ENCODE measurements at places on chromosomes 2 and 18.

DNA sequence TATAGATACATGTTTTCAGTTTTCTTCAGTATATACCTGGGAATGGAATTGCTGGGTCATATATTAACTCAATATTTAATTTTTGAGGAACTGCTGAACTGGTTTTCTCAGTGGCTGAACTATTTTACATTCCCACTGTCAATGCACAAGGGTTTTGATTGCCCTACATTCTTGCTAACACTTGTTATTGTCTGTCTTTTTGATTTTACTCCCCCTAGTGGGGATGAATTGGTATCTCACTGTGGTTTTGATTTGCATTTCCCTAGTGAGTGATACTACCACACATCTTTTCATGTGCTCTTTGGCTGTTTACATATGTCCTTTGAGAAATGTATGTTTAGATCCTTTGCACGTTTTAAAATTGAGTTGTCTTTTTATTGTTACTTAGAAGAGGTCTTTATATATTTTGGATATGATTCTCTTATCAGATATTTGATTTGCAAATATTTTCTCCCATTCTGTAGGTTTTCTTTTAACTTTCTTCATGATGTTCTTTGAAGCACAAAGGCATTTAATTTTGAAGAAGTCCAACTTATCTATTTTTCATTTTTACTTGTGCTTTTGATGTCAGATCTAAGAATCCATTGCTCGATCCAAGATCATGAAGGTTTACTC lies 36.2 kb downstream of the ASB1 start:
- no peak for DNase-seq

GRCh38 chr2:57515366-57515765 lies 531.2 kb upstream of the VRK2 start:
- DNase-seq: no peak

DNA sequence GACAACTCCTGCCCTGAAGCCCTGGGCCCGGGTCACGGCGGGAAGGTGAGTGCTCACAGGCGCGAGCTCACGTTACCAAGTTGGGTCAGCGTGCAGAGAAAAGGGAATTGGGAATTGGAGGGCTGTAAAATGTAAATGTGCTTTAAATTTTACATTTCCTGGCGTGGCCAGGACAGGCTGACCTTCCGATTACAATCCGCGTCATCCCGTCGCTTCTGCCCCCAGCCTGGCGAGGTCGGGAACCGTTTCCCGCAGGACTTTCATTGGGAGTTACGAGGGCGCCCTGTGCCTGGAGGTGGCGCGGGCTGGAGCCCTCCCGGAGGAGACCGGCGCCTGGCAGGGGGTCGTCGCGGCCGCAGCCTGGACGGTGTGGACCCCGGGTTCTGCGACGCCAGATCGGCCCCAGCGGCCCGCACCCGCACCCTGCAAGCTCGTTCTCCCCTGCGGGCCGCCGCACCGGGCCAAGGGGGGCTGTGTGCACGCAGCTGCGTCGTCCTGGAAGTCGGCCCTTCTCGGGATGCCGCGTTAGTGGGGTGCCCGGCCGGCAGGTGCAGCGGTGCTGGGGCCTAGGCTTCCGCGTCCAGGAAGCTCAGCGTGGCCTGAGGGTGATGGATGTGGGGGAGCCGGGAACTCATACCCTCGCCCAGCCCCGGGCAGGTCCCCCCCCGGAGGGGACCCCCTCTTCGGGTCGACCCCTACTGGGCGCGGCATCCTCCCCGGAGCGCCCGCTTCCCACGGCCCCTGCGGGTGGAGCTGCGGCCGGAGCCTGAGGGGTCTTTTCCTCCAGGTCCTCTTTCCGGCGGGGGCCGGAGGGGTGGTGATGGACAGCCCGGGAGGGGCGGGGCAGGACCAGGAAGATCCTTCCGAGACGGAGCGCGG lies 63.9 kb downstream of the LRRFIP1 start:
- DNase-seq: no peak

DNA sequence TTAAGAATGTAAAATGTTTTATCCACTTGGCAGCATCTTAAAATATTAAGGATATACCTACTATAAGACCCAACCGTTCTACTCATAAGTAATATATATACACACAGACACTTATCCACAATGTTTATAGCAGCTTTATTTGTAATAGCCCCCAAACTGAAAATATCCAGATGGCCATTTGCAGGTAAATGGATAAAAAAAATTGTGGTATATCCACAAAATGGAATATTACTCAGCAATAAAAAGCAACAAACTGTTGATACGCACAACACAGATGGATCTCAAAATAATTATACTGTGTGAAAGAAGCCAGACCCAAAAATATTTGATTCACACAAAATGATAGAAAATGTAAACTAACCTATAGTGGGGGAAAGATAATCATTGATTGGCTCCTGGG lies 122.0 kb downstream of the ARHGAP28 start:
- DNase-seq: no peak

- no peak for DNase-seq
Observed at GRCh38 chr2:28869494-28870145, 489 bp downstream of the TRMT61B start.

- DNase-seq: no peak
Observed at GRCh38 chr2:29223257-29223656, 108.0 kb downstream of the CLIP4 start.

All from stimulated activated CD8-positive, alpha-beta memory T cell treated with anti-CD3 and anti-CD28 coated beads, Interleukin-4, amount 100 ng/mL, for 1 hour (primary cell).